ENCODE measurements at places on chromosomes 12 and 14.
A peak's percentile ranks its signal among the peaks of the same experiment; 100 is the strongest.

- no peak for DNase-seq
Measured at GRCh38 chr14:102418853-102419240, 56.1 kb downstream of the TECPR2 start.

DNA sequence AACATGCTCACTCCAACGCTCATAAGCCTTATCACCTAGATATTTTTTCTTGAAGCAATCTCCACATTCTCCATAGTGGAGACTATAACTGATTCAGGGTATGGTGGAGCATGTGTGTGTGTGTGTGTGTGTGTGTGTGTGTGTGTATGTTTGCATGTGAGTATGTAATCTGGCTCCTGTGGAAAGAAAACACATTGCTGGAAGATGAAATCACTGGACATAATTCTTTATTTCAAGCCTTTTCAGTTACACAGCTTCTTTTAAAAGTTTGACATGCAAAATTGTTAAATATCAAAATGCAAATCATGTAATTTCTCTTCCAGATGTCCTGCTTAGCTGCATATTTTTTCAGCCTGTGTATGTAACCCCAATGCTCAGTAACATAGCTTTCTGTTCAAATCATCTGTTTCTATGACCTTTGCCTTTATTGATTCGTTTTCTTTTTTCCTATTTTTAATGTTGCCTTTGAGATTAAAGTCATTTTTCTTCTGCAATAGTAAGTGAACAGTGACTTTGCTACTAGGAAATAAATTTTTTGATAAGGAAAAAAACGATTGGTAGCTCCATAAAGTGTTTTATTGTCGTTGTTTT, 80.5 kb upstream of the BTG1 start:
- DNase-seq: no peak

GRCh38 chr12:14769466-14769968, 33.8 kb downstream of the WBP11 start:
- DNase-seq: peak; percentile 10

- no peak for DNase-seq
Measured at GRCh38 chr12:42770261-42770660, 180.7 kb upstream of the PRICKLE1 start.

DNA sequence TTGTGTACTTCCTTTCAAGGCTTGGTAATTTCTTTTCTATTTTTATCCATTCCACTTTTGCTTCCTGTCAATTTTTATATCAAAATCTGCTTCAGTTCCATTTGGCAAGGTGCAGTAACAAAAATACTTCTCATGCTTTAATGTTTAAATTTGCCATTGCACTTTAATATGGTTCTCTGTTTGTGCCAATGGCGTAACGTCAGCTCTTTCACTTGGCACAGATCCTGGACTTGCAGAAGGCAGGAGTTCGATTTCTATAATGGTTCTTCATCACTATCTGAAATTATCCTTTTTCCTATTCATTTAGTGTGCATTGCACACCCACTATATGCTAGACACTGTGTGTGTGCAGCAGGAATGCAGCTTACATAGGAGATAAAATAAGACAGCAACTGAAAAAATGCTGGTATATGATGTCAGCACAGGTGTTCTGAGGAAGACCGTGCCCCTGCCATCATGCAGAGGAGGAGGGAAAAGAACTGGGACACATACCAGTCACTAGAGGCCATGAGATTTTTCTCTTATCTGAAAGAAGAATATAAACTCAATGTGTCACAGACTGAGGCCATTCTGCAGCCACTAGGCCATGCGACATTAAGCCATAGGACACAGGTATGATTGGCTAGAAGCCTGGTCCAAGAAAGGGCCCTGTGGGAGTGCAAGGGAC, 298.2 kb downstream of the RPAP3 start:
- DNase-seq: no peak

DNA sequence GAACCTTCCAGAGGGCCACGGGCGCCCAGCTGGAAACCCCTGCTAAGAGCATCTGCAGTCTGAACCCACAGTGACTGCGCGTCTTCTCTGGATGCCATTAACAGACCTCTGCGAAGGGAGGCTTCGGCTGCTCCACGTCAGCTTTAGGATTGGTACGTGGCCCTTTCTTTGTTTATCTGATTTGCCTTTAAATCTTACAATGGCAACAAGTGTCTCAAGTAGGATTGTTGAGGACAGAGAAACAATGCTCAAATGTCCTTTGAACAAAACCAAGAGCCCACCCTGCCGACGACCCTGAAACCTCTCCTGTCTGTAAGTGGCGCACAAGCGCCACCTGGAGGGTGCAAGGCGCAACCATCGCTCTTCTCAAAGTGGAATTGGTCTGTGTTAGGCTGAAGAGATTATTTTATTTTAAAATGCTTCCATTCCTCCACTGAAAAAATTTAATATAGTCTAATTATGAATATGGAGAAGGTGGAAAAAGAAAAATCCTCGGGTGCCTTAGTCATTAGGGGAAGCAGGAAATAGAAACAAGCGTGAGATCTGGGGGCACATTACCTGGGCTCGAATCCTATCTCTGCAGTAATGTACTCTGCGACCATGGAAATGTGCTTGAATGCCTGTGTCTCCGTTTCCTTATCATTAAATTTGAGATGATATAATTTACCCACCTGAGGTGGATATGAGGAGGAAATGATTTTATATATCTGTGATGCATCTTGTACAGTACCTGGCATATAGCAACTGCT, 82.6 kb upstream of the PTPRB start:
- peak; percentile 64 for DNase-seq

GRCh38 chr12:114013575-114014345, 47.6 kb upstream of the RBM19 start:
- DNase-seq: peak; percentile 29
